ENCODE measurements at places on chromosomes 7 and 10. TPM values are rescaled to one million over a fixed set of nuclear protein-coding genes. Genes with fewer than 3 reads are reported as not detected.

PKD2L1 gene
- not detected for total RNA-seq

CTTNBP2 gene
- total RNA-seq: not detected

SYT15B gene
- not detected for total RNA-seq

TUBAL3 gene
- total RNA-seq: not detected

GRCh38 chr7:150949564-150949963, 28.6 kb downstream of the KCNH2 start:
- no peak for DNase-seq

DNA sequence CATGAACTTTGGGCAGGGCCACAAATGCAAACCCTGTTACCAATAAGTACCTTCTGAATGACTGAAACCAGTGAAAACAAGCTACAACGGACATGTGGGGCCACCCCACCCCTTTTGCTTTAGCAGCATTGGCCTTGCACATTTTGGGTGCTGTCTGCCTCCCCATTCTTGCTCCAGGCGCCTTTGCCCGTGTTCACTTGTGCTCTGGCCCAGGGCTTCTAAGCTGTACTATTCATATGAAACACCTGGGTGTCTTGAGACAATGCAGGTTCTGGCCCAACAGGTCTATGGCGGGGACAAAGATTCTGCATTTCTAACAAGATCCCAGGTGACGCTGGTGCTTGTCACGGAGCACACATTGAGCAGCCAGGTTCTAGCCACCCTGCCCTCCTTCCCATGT, 96.5 kb upstream of the SDK1 start:
- no peak for DNase-seq

DNA sequence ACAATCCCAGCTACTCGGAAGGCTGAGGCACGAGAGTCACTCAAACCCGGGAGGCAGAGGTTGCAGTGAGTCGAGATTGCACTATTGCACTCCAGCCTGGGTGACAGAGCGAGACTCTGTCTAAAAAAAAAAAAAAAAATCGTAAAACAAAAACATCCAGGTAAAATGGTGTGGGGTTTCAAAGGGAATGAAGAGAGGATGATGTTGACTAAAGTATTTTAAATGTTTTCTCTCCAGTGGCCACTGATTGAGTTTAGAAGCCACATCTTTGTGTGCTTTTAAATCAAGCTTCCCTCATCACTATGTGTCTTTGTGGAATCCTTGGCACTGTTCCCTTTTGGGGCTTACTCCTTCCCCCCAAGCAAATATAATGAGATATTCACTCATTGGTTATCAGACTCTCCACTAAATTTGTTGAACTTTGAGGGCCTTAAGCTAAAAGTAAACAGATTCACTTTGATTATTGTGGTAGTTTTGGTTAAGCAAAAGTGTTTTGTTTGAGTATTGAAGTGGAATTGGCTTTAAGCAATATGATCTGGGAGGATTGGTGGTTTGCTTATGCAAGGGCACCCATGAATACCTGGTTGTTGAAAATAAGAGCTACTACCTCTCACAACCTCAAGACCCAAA, 162.9 kb downstream of the CDK14 start:
- DNase-seq: no peak

DNA sequence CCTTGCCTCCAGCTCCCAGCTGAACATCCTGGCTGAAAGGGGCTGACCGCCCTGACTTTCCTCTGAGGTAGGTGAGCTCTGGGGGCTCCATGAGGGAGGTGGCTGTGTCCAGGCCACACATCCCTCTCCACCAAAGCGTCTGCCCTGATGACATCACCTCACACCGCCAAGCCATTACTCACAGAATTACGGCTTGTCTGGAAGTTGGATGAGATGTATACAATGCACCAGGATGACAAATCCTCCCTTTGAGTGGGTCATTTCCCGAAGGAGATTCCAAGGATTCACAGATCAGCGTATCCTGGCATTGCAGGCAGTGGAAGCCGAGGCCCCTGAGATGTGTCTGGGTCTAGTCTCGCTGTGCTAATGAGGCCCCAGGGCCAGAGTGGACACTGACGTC, 15.1 kb upstream of the RET start:
- no peak for DNase-seq

Measured in naive thymus-derived CD8-positive, alpha-beta T cell (primary cell).